ENCODE measurements at places on chromosomes 6 and 20. TPM values are rescaled to one million over a fixed set of nuclear protein-coding genes. Genes with fewer than 3 reads are reported as not detected.
A peak's percentile ranks its signal among the peaks of the same experiment; 100 is the strongest.

- DNase-seq: peak; percentile 73
Observed at GRCh38 chr6:21587961-21588480, 5.5 kb upstream of the SOX4 start.

DNA sequence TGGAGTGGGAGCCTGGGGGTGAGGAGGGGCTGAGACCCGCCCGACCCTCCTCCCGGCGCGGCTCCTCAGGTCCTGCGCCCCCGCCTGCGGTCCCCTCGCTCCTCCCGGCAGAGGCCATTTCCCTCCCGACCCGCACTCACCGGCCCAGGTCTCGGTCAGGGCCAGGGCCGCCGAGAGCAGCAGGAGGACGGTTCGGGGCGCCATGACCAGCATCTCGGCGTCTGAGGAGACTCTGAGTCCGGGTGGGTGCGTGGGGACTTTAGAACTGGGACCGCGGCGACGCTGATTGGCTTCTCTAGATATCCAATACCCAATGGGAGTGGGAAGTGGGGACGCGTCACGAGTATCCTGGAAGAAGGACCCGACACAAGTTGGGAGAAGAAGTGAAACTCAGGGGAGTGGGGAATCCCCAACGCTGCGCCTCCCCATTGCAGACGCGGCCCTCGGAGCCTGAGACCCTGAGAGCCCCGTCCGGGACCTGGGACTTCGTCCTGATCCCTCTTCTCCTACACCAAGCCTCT is at the start of gene HLA-B:
Gene HLA-B (minus strand): TSS at position 234 of the 521 bp plus-strand sequence. CDS start 21 bp downstream, at position 213.
- peak; percentile 20 for DNase-seq

The ADGRF1 gene
- 9.1 TPM for total RNA-seq

The C6orf132 gene
- total RNA-seq: 136 TPM

The ERVFRD-1 gene
- not detected for total RNA-seq

DNA sequence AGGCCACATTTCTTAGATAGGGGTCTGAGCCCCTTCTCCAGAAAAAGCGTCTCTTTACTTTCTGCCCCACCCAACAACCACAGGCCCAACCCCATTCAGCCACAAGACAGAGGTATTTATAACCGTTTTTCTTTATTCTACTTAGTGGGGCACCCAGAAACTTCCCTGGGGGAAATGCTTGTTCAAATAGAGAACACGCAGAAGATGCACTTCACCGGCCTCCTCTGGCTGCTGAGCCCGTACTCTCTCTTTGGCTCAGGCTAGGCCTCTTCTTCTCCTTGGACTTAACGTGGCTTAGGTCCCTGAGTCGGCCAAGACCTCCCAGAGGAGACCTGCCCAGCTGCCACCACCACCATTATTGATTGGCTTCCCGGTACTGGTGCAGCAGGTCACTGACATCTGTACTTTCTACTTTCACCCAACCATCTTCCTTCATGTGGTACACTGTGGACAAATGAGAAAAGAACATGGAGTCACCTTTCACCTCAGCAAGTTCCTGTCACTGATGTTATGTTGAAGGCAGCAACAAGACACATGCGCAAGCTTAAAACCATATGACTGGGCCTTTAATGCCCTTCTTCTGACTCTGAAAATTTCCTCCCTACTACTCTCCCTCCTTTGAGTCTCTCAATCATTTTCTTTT is 2.2 kb upstream of the TAP2 start:
- no peak for DNase-seq

The FAM209A gene
- 0.83 TPM for total RNA-seq

The SAPCD1 gene
- 11.6 TPM for total RNA-seq

DNA sequence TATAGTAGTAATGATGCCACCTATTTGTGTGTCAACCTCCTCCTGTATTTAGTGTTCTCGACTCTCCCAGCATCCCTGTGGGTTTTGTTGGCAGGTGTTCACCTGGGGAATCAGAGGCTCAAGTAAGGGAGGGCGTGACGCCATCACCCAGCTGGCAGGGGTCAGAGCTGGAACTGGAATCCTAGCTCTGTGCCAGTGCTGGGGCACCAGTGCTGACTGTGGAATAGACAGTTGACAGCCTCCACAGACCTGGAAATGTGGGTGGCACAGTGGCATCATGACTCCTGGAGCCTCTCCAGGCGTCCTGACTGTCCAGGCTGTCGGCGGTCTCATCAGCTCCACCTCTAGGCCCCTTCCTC is 102.8 kb downstream of the SYCP2 start:
- DNase-seq: no peak

GRCh38 chr20:53768329-53768728 is 174.7 kb upstream of the ZNF217 start:
- DNase-seq: no peak

GRCh38 chr6:15507221-15507620 is 155.6 kb downstream of the DTNBP1 start:
- DNase-seq: no peak

The TFAP2D gene
- total RNA-seq: not detected

DNA sequence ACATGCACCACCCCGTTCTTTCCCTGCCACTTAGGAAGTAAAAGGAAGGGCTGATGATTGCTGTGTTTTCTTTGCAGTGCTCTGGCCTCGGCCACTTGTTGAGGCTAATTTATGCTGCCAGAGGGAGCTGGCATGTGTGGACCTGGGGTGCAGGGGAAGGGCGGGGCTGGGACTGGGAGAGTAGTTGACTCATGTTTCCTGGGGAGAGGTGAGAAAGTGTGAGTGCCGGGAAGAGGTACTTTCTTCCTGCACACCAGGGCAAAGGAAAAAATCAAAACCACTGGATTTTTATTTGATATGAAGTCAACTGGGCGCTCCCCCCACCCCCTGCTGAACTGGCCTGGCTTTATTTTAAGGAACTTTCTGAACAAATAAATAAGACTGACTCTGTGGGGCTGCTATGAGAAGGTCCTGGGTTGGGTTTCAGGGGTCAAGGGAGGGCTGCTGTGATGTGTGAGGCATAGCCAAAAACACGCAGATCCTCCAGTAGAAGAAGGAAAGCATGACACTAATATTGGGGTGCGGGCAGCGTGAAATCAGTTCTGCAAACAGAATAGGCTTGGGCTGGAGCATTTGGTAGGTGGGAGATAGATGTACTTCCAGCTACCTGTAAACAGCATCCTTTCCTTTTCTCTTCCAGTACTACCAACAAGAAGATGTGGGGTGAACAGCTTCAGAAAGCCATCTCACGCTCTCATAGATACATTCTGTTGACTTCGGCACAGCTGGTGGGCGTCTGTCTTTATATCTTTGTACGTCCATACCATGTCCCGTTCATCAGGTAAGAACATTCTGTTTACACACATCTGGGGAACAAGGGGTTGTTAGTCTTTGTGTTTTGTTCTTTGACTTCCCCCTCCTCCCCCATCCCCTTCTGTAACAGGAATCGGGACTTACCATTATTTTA is 87.5 kb downstream of the SYNJ2 start:
- peak; percentile 82 for DNase-seq

Measured in HT-29 (cell line).